ENCODE measurements at places on chromosomes 7 and 10.

GRCh38 chr7:134557391-134557790 is 8.5 kb downstream of the AKR1B15 start:
- DNase-seq, result no peak

DNA sequence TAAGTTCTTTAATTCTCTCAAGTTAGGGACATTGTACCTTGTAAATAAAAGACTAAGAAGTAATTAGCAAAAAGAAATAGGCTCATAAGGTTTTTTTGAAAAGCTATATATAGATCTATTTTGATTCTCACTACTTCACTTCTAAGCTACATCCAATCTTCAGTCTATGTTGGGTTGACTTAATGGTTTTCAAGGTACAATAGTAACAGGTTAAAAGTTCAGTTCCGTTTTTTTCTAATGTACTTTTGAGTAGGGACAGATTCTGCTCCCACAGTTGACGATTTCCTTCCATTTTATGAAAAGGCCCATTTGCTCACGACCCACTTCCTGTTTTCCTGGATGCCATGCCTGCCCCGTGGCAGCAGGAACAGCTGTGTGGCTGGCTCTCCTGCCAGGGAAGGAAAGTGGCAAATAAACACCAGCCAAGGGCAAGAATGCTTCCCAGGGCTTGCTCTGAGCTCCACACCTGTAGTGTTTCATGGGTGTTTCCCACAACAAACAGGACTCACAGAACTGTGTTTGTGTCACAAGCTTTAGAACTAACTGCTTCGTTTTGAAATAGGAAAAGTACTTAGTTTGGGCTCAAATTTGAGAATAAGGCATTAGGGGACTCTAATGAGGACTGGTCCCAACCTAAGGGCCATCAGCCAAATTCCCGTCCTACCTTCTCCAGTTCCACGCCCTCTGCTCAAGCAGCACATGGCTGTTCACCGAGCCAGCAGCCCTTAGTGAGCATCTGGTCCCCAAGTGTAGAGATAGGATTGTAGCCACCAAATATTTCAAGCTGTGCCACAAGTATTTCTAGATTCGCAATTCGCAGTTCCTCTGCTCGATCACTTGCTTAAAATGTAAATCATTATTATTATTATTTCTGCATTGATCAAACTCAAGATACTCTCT is 240.7 kb downstream of the COBL start:
- DNase-seq, result no peak

- DNase-seq, result no peak
Observed at GRCh38 chr10:1523221-1523620, 214.1 kb downstream of the ADARB2 start.

DNA sequence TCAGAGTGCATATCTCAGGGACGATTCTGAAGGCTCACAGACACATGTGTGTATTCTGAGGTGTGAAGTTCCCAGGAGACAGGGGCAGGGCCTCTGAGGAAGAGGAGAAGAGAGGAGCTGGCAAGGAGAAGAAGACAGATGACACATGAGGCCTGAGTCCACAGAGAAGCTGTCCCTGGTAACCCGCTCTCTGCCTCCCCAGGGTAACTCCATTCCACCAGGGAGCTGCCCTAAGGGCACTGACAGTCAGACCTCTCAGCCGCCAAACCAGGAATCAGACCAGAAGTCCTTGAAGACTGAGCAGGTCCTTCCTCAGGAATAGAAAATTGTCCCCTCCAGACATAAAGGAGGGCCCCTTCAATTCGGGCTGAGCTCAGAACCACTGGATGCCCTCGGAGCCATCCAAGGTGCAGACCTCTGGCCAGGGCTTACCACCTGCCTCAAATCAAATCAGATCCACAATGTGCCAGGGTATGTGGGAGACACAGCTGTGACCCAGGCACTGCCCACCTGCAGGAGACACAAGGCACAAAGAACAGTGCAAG is 57.4 kb downstream of the TLL2 start:
- no peak for DNase-seq

- no peak for DNase-seq
Observed at GRCh38 chr7:145902123-145902522, 214.5 kb upstream of the CNTNAP2 start.

DNA sequence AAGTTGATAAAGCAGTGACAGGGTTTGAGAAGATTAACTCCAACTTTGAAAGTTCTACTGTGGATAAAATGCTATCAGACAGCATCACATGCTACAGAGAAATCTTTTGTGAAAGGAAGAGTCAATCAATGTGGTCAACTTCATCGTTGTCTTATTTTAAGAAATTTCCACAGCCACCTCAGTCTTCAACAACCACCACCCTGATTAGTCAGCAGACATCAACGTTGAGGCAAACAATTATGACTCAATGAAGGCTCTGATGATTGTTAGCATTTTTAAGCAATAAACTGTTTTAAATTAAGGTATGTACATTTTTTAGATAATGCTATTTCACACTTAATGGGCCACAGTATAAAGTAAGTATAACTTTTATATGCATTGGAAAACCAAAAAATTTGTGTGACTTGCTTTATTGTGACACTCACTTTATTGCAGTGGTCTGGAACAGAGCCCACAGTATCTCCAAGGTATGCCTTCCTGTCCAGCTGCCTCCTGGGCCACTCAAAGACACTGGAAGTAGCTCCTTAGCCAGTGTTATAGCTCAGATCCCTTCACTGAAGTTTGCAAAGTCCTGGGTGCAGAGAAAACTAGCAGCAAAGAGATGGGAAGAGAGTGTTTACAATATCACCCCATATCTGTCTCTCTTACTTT is 293.1 kb downstream of the ARHGAP12 start:
- no peak for DNase-seq

DNA sequence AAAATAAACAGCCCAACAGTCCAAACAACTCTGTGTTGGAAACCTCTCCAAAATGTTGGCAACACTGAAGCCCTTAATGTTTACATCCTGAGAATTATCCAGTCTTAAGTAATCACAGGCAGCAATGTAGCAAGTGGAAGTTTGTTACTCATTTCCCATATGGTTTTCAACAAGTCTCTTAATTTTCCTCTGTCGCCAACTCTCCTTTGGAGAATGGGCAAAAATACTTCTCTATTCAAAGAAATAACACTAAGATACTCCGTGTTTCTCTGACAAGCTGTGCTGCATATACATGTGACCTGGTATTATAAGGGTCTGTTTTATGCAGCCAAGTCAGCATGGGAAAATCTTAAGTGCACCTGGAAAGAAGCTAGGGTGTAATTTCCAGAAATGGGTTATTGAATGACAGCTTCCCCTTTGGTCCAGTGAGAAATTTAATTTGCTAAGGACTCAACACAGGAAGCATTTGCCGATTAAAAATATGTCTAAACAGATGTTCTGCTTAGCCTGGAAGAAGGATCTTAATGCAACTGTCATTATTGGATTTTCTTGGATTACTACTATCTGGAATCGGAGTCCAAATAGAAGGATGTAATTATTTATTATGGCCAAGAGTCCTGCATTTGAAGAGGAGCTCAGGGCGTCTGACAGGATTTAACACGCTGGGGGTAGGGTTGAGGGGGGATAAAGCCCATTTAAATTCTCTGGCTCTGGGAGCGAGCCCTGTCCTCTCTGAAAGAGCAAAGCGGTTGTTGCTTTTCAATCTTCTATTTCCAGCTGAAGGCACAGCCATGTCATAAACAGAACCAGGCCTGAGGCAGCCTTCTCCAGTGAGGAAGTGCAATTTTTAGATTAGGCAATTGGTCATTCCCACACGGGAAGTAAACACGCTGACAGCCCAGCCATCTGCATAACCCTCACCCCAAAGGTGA is 73.1 kb downstream of the TLL2 start:
- DNase-seq, result no peak

GRCh38 chr7:132575982-132576720 is at the start of gene PLXNA4:
Gene PLXNA4 (minus strand): TSS chr7:132576470. CDS start chr7:132508693, 67,777 bp downstream.
- DNase-seq, result peak; percentile 6

DNA sequence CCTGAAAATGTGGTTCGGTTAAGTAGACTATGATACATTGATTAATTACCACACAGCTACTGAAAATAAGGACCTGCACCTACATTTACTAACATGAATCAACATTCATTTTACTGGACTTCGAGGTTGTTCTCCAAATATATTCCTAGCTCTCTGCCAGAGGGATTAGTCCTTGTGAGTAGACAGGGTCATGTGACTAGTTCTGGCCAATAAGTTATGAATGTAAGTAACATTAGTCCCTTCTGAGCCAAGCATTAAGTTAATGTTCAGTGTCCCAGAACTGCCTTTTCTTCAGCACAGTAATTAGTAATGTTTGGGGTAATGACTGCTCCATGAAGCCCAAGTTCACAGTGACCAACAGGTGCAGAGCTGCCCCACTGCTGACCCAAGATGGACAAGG is 9.2 kb downstream of the ITIH5 start:
- DNase-seq, result no peak

DNA sequence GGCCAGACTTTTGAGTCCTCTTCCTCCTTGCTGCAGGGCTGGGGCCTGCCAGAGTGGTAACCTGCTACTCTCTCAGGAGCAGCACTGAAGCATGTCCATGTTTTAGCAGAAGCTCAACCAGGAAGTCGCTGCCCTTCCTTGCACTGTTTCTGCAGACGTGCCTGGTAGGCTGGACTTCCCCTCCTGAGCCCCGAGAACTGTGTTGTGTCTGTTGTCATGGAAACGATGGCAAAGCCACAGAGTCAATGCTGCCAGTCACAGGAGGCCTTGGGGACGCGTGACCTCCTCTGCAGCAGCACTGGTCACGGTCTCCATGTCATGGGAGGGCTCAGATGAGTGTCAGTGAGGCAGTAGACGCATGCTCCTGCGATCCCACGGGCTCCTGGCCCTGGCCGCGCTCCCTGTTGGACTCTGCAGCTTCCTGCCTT is 145.5 kb downstream of the FANK1 start:
- DNase-seq, result peak; percentile 79

All from activated CD4-positive, alpha-beta T cell treated with anti-CD3 and anti-CD28 coated beads for 48 hours (primary cell).